ENCODE measurements at places on chromosomes 2 and 18.

DNA sequence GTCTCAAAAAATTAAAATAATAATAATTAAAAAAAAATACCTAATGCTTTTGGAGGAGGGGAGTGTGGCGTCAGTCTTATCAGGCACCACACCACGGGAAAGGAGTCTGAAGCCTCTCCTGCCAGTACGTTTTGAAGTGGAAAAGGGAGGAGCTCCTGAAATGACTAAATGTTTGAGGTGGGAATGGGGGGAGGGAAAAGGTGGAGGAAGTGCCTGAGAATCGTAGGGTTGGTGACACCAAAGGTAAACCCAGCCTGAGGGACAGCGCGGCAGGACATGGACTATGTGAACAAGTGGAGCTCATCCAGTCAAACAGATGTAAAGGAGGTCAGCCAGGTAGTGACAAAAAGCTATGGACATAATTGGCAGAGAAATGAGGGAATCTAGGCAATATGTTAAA, 42.2 kb upstream of the EPHA4 start:
- DNase-seq: no peak

DNA sequence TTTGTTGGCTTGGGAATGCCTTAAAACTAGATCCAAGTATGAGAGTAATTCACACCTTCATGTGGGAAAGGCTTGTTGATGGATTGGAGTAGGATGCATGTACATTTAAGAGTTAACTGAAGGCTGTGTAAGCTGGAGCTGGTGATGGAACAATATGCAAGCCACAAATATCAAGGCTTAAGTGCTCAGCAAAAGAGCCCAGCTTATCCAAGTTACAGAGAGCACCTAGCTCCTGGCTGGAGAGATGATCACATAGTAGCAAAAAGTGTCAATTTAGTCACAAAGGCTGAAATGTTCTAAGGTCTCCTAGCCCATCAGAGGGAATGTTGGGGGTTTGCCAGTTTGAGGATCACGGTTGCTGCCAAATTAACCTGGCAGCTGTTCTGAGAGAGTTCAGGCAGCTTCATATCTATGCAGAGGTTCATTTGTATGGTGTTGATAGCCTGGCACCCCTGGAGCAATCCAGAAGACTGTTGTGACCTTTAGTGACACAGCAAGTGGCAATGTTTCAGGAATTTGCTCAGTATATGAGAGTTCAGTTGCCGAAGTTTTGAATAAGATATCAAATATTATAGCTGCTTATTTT, 228.2 kb downstream of the DOK6 start:
- no peak for DNase-seq

DNA sequence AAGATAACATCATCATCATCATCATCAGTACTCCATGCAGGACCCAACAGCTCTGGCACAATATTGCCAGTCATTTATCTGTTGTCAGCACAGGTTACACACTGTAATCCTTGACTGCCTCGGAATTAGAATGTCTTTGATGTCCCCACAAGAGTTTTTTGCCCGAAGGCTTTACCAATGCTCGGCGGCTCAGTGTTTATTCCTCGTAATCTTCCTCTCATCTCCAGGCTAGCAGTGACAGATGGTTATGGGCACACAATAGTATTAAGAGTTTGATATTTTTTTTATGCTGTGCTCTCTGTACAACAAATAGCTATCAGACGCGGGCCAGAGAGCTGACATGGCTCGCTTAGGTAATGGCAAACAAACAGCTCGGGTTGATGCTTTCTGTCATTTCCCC, 515.2 kb downstream of the ZEB2 start:
- DNase-seq: no peak

DNA sequence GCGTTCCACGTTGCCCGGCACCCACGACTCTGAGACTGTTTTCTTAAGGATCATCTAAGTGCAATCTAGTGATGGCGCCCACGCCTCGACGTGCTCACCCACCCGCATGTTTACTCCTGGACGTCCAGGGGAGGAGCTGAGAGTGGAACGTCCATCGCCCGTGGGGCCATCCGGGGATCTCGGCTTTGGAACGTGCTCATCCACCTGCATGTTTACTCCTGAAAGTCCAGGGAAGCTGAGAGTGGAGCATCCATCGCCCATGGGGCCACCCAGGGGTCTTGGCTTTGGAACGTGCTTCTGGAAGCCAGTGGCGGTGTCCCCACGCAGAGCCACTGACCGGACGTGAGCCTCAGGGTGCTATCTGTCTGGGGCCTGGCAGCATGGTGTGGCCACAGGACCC, 45.6 kb upstream of the SALL3 start:
- no peak for DNase-seq

DNA sequence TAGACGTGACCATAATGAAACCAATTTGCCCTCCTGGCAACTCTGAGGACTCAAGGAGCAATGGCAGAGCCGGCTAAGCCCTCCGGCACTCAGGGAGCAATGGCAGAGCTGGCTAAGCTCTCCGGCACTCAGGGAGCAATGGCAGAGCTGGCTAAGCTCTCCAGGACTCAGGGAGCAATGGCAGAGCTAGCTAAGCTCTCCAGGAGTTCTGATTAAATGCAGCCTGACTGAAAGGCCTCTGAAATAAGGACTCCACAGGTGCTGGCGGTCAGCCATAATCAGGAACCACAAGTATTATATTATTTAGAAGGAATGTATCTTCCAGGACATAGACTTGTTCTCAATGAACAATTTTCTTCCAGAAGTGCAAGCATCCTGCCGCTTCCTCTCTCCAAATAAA, 65.2 kb downstream of the C2orf76 start:
- no peak for DNase-seq

GRCh38 chr18:22485808-22486244, 68.1 kb upstream of the CTAGE1 start:
- no peak for DNase-seq

- no peak for DNase-seq
Observed at GRCh38 chr2:58798676-58799208, 557.6 kb upstream of the FANCL start.

GRCh38 chr2:150292807-150293206, 194.7 kb downstream of the RND3 start:
- no peak for DNase-seq

DNA sequence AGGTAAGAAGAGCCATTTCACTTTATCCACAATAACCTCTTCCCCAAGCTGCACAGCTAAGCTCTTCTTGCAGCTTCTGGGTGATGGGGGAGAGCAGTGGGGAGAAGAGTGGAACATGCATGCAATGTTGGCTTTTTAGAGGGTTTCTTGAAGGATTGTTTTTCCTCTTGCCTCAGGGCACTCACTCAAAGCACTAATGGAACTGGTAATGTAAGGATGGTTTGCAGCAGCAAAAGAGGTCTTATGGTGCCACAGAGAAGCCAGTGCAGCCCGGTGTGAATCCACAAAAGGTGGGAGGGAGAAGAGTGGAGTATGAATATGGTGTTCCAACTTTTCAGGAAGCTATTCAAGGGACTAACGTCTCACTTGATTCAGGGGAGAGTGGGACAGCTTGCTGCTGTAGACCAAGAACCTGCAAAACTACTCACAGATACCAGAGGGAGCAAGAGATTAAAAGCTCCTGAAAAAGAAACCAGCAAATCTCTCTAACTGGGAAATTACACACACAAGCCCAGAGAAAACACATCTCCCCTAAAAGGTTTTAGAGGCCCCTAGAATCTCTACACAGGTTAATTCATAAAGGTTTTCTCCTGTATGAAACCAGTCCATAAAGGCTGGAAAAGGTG, 116.4 kb downstream of the CHN1 start:
- DNase-seq: no peak

DNA sequence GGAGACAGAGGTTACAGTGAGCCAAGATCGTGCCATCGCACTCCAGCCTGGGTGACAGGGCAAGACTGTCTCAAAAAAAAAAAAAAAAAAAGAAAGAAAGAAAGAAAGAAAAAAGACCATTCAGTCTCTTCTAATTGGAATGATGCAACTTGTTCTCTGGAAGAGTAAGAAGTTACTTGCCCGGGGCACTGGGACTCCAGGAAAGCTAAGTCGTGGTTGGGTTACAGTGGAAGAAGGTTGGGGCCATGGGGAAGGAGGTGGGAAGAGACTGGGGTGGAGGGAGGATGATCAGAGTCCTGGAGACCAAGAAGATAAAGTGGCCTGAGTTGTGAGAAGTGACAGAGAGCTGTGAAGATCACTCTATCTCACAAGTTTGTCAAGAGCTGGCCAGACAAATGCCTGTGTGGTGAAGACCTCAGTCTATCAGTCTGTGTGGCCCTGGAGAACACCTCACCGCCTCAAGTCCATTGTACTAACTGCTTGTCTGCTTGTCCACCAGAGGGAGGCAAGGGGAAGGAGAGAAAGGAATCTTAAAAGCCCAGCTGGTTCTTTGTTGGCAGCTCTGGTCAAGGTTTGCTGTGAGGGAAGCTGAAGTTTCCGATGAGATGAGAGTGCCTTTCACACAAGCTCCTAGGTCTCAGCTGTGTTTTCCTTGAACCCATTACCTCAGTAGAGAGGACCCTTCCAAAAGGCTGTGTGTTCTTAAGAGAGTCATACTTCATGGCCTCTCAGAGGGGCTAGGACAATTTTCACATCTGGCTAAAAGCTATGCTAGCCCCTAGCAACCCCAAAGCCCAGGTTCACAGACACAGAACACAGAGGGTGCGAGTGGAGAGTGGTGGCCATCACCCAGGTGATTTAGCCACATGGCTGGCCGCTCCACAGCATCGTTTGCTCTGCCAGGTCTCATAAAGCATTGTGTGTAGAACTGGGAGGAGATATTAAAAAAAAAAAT, 72.0 kb upstream of the TMEM178A start:
- DNase-seq: peak; percentile 26

GRCh38 chr2:188869550-188869949, 104.6 kb upstream of the COL3A1 start:
- DNase-seq: no peak

GRCh38 chr18:79771446-79772107, 26.2 kb upstream of the KCNG2 start:
- no peak for DNase-seq

DNA sequence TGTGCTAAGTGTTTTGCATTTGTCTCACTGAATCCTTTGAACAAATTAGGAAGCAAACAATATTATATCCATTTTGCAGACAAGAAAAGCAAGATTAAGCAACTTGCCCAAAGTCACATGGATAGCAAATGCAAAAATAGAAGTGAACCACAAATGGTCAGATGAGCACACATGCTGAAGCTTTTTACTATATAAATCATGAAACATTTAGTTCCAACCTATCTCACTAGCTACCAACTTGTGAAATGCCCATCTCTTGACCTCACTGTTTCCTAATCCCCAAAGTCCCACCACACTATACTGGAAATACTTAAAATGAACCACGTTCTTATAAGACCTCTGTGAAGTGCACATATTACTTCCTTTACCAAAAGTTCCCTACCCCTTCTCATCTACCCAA, 380.5 kb downstream of the ERBB4 start:
- DNase-seq: no peak

GRCh38 chr2:241267249-241268067, 48.0 kb downstream of the HDLBP start:
- DNase-seq: no peak

DNA sequence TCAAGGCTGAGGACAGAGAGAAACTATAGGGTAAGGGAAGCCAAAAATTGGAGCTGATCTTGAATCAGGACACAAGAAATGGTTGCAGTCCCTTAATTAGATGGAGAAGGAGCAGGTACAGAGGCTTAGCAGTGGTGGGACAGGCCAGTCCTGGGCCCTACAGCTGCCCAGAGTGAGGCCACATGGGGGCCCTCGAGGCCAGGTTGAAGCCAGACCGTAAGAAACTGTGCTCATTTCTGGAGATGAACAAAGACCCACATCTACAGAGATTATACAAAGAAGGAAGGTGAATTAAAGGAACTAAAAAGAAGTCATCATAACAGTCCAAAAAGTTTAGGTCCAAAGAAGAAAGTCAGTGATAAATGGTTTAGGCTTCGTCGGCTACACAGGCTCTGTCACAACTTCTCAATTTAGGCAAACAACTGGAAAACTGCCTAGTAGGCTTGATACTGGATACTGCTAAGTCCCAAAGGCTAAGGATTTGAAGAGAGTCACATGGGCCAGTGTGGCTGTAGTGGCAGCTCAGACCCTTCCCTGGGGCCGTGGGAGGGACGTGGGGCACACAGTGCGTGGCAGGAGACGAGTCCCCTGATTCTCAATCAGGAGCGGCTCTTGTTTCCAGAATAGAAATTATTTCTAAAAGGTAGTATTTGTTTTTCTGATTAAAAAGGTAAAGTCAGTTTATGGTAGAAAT, 50.4 kb upstream of the CNGA3 start:
- no peak for DNase-seq

Data from caudate nucleus (tissue), 63 donors.